ENCODE measurements at places on chromosomes 1 and 21.

DNA sequence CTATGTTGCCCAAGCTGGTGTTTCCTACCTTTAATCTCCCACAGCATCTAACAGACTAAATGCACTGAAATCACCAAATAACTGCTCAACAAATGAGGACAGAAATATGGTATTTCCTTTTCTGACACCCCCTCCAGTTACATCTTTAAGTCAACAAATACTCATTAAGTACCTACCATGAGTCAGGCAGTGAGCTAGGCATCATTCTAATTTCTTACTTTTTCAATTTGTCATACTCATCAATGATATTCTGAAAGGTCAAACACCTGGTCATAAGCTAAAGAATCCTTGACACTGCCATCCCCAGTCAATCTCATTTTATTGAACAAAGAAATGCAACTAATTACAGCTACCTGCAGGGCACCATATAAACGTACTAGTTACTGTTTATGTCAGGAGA is 36.6 kb downstream of the LUZP1 start:
- no peak for DNase-seq

- no peak for DNase-seq
Observed at GRCh38 chr1:167331650-167332049, 111.0 kb downstream of the POU2F1 start.

DNA sequence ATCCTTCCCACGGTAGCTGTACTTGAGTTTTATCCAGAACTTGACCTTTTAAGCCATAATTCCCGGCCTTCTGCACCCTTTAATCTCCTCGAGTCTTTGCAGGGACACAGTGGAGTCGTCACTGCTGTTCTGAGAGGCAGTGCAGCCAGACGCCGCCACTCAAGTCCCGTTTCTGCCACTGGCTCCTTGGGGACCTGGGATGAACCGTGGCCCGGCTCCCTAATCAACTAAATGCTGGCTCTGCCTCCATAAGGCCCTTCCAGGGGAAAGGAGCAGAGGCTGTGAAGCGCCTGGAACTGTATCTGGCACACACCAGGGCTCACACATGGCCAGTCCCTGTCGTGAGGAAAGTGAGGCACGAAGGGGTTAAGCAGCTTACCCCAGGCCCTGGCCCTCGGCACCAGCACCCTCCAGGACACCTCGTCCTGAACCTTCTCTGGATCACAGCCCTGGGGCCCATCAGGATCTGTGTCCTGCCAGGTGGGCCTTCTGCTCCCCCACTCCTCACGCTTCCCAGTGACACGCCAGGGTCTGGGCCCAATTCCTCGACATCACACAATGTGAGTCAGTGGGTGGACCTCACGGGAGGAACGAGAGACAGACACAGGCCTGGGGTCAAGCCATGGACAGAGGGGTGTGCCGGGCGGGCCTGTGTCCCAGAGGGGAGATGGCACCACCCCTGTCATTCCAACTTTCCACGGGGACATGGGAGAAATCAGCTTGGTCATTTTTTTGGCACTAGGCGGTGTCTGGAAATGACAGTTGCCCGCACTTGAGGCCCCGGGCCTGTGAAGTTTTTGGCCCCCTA is 23.5 kb upstream of the C1orf174 start:
- DNase-seq: no peak

DNA sequence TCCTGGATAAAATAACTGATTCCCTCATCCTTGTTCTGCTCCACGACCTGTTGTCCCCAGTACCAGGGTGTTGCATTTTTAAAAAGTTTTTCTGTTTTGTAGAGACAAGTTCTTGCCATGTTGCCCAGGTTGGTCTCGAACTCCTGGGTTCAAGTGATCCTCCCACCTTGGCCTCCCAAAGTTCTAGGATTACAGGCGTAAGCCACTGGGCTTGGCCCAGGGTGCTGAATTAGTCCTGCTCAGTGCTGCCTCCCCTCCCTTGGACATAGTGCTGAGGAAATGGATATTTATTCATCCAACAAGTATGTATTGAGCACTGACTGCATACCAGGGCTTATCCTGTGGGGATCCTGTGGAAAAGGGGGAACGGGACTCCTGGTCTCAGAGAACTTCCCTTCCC is 126.4 kb downstream of the PTPRU start:
- no peak for DNase-seq

DNA sequence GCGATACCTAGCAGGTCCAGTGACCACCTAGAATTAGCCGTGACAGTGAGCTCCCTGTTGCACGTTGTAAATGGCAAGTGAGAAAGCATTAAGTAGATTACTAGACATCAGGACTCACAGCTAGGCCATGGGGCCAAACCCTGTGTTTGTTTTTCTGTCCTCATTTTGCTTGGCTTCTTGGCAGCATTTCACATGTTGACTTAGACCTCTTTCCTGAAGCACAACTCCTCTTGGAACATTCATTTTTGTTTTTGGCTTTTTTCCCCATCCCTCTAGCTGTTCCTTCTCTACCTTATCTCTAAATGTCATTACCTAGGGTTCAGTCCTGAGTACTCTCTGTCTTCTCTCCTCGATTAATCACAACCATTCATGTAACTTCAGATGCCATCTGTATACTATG is 16.9 kb upstream of the PTPN14 start:
- DNase-seq: no peak

- DNase-seq: no peak
Observed at GRCh38 chr21:15278279-15278678, 213.5 kb upstream of the NRIP1 start.

DNA sequence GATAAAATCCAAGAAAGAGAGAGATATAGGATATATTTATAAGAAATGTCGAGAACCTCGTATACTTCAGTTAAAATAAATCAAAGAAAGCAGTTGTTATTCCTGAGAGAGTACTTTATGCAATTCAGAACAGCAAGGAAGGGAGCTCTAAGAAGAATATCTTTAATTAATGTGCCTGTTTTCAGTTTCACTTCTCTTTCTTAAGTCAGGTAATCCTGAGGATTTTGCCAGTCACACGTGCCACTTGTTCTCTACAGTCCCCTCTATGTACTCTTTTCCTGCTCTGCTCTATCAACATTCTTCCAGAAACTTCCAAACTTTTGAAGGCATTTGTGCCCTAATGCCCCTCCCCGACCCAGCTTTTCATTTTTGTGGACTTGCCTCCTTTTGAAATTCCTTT is 211.9 kb downstream of the AKT3 start:
- DNase-seq: no peak

- DNase-seq: no peak
Observed at GRCh38 chr1:83717785-83718184, 281.1 kb downstream of the TTLL7 start.

GRCh38 chr1:245217853-245218608 is 63.2 kb downstream of the KIF26B start:
- no peak for DNase-seq

DNA sequence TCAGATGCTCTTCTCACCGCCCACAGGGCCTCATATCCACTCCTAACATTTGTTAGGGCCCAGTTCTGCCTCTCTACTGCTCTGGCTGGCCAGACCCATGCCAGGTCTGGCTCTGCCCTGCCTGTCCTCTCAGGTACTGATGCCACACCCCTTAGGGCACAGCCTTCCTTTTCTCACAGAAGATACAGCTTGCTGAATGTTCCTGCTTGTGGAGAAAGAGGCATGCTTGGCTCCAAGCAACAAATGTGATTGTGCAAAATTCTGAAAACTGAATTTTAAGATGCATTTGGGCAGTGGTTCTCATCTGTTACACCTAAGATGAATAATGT is 178.1 kb downstream of the TGFBR3 start:
- no peak for DNase-seq

GRCh38 chr1:2606881-2607621 is 20.5 kb downstream of the PRXL2B start:
- no peak for DNase-seq

- DNase-seq: no peak
Observed at GRCh38 chr1:164671323-164671965, 112.5 kb downstream of the PBX1 start.

GRCh38 chr1:25952841-25953401 is 44.9 kb downstream of the PAFAH2 start:
- DNase-seq: no peak

- DNase-seq: no peak
Observed at GRCh38 chr1:227739636-227740035, 4.4 kb downstream of the SNAP47 start.

DNA sequence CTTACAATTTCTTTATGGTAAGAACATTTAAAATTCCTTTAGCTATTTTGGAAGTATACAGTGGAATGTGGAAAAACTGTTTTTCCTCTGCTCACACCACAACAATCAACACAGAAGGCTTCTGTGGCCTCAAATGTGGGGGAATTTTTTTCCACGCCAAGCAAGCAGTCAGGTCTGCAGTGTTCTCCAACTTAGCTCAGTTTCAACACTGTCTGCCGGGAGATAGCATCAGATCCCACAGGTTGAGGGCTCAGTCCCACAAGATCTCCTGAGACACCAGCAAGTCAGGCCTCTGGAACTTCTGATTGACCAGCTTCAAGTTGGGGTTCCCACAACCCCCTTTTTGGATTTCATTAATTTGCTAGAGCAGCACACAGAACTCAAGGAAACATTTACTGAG is 50.3 kb downstream of the PTBP2 start:
- no peak for DNase-seq

DNA sequence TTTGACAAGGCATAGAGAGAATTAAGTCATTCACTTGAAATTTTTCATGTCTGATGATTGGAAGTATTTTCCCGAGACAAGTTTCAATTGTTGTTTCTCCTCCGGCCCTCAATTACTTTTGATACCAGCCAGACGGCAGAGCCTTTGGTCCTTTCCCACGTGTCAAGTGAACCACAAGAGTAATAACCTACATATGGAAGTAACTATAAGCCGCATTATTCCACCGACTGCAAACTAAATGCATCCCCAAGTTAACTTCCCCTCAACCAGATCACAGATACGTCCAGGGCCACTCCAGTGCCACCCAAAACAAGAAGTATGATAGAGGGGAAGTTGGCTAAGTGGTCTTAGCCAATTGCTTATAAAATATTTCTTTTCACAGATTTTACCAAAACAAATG is 20.2 kb downstream of the COLGALT2 start:
- no peak for DNase-seq

DNA sequence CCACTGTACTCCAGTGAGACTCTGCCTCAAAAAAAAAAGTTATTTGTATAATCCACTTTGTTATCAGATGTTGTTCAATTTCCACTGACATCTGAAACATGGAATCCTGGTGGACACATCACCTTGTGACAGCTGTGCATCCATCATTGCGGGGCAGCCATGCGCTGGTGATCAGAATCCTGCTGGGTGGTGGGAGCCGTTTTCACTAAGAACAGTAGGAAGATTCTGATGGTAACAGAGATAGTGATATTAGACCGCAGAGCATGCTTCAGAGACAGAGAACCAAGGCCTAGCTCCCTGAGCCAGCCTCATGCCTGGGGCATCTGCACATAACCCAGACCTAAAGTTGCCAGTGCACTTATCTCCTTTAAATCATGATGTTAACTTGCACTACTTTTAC is 3.1 kb upstream of the SPRR3 start:
- DNase-seq: no peak

- DNase-seq: no peak
Observed at GRCh38 chr1:34029515-34029914, 135.5 kb downstream of the CSMD2 start.

GRCh38 chr1:151713874-151714273 is 2.7 kb downstream of the CELF3 start:
- DNase-seq: no peak

DNA sequence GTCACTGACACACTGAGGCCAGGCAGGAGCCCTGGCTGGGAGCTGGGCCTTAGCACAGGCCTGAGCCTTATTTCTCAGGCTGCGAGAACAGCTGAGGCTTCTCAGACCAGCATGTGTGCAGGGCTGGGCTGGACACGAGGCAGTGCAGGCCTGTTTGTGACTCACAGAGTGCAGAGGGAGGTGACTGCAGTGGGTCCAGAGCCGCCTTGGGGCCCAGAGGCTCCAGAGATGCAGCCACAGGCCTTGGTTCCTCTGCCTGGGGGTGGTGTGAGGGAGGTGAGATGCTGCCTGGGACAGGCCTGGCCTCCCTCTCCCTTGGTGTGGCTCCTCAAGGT is 61.2 kb upstream of the ETV3 start:
- DNase-seq: no peak

DNA sequence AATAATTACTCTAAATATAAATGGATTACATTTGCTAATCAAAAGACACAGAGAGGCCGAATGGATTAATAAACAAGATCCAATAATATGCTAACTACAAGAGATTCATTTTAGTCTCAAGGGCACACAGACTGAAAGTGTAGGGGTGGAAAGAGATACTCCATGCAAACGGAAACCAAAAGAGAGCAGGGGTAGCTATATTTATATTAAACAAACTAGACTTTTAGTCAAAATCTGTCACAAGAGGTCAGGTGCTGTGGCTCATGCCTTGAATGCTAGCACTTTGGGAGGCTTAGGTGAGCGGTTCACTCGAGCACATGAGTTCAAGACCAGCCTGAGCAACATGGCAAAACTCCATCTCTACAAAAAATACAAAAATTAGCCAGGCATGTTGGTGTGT is 33.6 kb upstream of the DISP1 start:
- DNase-seq: no peak

GRCh38 chr1:107058245-107059032 is 2.0 kb downstream of the PRMT6 start:
- DNase-seq: no peak

DNA sequence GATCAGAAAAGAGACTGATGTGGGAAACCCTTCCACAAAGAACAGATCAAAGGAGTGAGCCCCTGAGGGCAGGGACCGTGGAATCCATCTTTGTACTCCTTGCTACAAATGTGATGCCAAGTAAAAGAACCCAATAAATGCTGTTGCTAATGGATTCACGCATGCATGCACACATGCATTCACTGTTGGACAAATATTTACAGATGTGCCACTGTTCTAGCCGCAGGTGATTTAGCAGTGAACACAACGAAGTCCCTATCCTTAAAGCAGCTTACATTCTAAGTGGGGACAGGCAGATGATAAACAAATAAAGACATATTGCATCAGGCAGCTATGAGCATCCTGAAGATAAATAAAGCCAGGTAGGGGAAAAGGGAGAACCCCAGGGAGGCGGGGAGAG is 67.8 kb downstream of the ITPKB start:
- no peak for DNase-seq

DNA sequence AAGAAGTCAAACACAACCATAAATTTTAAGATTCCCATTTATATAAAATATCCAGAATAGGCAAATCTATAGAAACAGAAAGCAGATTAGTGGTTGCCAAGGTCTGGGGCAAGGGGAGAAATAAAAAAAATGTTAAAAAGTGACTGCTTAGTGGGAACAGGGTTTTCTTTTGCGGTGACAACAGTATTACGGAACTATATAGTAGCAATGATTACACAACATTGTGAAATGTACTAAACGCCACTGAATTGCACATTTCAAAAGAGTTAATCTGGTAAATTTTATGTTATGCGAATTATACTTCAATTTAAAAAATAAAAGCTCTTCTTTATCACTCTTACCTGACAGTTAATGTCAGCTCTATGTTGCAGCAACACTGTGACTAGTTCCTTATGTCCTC is 105.2 kb downstream of the ACBD6 start:
- no peak for DNase-seq

- DNase-seq: no peak
Observed at GRCh38 chr21:29568020-29568697, 269.4 kb downstream of the BACH1 start.

GRCh38 chr1:54906586-54906985 is 19.6 kb upstream of the DHCR24 start:
- DNase-seq: no peak

Measured in effector memory CD8-positive, alpha-beta T cell (primary cell).